ENCODE measurements at places on chromosomes 13 and 19. TPM values are rescaled to one million over a fixed set of nuclear protein-coding genes. Genes with fewer than 3 reads are reported as not detected.

DNA sequence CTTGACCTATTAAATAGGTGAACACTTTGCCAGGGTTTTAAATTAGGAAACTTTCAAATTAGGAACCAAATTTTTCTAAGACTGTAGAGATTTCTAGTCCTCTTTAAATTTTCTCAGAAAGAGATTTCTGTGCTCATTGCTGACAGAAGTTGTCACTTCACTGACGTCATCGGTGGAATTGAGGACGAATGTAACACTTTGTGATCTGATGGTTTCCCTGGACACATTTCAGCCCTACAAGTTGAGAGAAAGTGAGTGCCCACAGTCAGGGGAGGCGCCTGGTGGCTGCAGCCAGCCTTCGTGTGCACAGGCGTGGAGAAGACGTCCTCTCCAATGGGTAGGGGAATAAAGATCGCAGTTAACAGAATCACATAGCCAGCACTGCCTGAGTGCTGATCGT lies 396.5 kb upstream of the TSHZ3 start:
- H3K27me3 ChIP-seq = no peaks in the 10 kb centered on the region
- H3K4me1 ChIP-seq = no peaks in the 10 kb centered on the region
- no peaks in the 10 kb centered on the region for H3K36me3 ChIP-seq
- no peak overlapping the region for H3K27ac ChIP-seq
- no peak for DNase-seq

GRCh38 chr13:43153436-43154090 lies 130.2 kb downstream of the DNAJC15 start:
- DNase-seq = no peak
- H3K36me3 ChIP-seq = no peaks in the 10 kb centered on the region
- H3K4me3 ChIP-seq = no peak overlapping the region
- no peak overlapping the region for H3K27ac ChIP-seq

DNA sequence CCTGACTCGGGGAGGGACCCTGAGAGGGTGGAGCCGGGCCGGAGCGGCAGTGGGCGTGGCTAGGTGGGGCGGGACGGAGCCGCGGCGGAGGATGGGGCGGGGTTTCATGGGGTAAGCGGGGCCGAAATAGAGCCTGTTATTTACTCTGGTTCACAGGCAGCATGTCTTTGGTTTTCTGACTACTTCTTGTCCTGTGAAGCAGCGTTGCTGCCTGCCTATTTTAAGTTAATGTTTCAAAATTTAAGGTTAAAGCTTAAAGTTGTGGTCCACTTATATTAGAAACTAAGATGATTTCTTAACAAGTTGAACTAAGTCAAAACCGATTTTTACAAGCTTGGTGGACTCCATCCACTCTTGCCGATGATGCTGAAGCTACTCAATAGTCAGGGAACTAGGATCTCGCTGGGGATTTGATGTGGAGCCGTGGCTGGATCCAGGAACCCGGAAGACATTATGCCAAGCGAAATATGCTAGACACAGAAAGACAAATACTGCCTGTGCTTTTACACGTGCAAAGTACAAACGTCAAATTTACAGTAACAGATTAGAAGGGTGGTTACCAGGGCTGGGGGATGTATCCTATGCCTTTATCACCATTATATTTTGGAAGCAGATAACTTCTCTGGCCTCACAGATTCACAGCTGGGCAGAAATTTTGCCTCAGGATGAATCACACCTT lies 433 bp upstream of the ZNF616 start:
- peaks cover 36% of the 10 kb centered on the region for H3K36me3 ChIP-seq
- H3K27me3 ChIP-seq = no peaks in the 10 kb centered on the region
- peaks cover 17% of the 10 kb centered on the region for H3K4me1 ChIP-seq
- DNase-seq = peak; percentile 56

GRCh38 chr13:113048766-113049165 lies 56.8 kb upstream of the F7 start:
- no peak for DNase-seq
- no peaks in the 10 kb centered on the region for H3K36me3 ChIP-seq
- no peaks in the 10 kb centered on the region for H3K27me3 ChIP-seq

IGFL2 gene
- 0.40 TPM for total RNA-seq

ZNF99 gene
- not detected for total RNA-seq

CDX2 gene
- not detected for total RNA-seq

TJP3 gene
- 0.09 TPM for total RNA-seq

- no peaks in the 10 kb centered on the region for H3K36me3 ChIP-seq
- no peak overlapping the region for H3K27ac ChIP-seq
- no peak for DNase-seq
- no peak overlapping the region for H3K4me3 ChIP-seq
Observed at GRCh38 chr13:64723724-64724123, 2506.4 kb downstream of the PCDH9 start.

DNA sequence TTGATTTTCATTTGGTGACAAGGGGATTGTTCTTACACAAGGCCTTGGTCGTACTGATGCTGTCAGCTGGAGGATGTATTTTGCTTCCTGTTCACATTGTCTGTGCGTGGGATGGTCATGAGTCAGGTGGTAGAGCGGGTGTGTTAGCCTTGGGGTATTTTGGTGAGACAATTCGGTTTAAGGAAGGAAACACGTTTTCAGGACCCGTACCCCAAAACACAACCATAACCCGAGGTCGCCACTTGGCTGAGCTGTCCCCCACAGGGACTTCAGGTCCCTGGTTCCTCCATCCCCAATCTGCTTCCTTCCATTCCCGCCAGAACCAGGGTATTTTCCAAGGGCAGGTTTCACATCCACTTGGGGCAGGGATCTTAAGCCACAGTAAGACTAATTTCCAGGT lies 15.0 kb downstream of the MYO9B start:
- H3K36me3 ChIP-seq = peaks cover 16% of the 10 kb centered on the region
- H3K27me3 ChIP-seq = no peaks in the 10 kb centered on the region
- H3K4me3 ChIP-seq = peak overlapping the region; percentile 13
- H3K27ac ChIP-seq = peak overlapping the region; percentile 65
- DNase-seq = peak; percentile 63
